Left renal cortex interstitium (tissue), 4 donors: ENCODE measurements at places on chromosomes 4 and X. TPM values are rescaled to one million over a fixed set of nuclear protein-coding genes. Genes with fewer than 3 reads are reported as not detected.

DNA sequence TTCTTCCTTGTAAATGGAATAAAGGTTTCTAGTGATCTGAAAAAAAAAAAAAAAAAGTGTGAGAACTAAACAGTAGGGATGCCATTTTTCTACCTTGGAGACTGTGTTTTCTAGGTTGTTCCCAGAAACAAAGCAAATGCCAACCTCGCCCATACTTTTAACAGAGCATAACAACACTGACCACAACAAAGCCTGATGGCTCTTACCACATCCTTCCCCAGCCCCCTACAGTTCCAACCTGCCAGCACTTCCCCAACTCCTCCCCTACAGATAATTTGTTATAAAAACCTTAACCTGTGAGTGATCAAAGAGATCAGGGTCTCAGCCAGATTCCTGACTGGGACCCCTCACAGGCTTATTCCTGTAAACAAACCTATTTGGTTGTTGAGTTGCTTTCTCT lies 940.0 kb downstream of the SH3BGRL start:
- no peak for DNase-seq

GRCh38 chr4:55125087-55125721 lies at the start of gene KDR:
TSS of gene KDR (minus strand) at chr4:55125595. CDS start at chr4:55125293, 302 bp downstream.
- DNase-seq = no peak

DNA sequence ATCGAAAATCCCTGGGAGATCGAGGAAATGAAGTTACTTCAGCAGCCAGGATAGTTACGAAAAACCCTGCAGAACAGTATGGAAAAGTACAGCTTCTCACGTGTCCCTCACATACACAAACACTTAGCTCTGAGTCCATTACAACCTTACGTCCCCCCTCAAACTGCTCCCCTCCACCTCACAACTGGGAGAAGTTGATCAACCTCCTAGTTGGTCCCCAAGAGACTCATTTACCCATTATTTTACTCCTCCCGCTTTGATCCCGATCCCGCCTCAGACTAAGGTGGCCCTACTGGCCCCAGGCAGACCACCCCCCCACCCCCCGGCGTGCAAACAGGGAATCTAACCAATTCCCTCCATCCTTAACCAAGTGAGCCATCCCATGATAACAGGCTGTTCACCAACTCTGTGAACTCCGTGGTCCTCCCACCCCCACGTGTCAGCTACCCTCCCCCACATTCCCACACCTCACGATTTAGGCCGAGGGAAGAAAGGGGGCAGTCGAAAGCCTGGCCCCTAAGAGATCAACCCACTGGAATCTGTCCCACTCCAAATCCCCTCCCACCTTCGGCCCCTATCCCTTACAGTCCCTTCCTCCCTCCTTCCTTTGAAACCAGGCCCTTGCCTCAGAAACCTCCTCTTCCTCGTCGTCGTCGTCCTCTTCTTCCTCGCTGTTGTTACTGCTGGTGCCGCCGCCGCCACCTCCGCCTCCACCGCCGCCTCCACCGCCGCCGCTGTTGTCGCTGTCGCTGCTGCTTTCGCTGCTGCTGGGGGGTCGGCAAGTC lies 755 bp downstream of the ANKRD17 start:
- peak; percentile 58 for DNase-seq

DNA sequence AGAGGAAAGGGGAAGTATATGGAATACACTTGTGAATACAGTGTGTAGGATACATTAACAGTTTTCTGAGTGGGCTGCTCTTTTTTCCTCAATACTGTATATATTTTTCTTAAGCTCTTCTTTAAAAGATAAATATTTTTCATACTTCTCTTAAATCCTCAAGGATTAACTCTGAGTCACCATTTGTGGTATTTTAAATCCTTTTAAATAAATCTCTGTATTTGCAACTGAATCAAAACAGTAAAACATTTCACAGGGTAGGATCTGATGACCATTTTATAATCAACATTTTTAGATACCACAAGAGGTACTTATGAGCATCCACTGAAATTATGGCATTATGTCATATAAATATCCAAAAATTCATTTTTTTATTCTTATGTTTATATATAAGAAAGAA lies 87.6 kb downstream of the GAB1 start:
- DNase-seq = no peak

DNA sequence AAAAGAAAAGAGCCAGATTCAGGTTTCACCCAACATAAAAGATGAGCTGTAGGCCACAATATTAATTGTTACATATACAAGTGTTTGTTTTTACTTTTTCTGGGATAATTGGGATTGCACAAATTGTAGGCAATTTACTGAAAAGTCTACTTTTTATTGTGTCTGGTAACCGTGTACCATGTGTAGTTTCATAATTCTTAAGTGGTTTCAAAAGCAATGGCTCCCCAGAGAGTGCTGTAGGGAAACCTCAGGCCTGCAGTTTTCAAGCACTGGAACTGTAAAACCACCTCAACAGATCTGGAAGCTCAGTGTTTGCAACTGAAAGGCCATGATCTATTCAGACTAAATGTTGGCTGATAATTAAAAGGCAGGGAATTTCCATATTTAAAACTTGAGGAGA lies 53.9 kb upstream of the MMAA start:
- no peak for DNase-seq

GRCh38 chrX:142680038-142680437 lies 345.7 kb upstream of the SPANXN4 start:
- no peak for DNase-seq

- DNase-seq = no peak
Measured at GRCh38 chr4:174107746-174108354, 175.6 kb downstream of the FBXO8 start.

- DNase-seq = no peak
Measured at GRCh38 chr4:73376976-73377375, 27.1 kb upstream of the ALB start.

GRCh38 chr4:54054501-54054900 lies 9.9 kb downstream of the CHIC2 start:
- DNase-seq = no peak

- DNase-seq = no peak
Measured at GRCh38 chr4:110271986-110272385, 73.6 kb upstream of the ELOVL6 start.

DNA sequence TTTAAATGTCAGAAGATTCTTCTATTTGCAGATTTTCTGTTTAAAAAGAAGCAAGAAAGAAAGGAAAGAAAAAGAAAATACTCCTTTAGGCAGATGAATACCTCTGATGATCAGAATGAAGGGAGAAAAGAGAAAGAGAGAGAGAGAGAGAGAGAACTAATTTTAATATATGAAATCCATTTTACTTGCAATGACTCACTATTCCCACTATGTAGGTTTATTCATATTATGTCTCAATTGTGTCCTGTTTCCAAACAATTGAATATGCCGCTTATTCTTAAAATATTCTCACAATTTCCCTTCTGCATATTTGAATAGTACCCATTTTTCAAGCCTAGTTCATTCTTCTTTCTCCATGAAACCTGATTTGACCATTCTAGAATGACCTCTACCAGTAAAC lies 11.7 kb downstream of the MEPE start:
- DNase-seq = no peak

DNA sequence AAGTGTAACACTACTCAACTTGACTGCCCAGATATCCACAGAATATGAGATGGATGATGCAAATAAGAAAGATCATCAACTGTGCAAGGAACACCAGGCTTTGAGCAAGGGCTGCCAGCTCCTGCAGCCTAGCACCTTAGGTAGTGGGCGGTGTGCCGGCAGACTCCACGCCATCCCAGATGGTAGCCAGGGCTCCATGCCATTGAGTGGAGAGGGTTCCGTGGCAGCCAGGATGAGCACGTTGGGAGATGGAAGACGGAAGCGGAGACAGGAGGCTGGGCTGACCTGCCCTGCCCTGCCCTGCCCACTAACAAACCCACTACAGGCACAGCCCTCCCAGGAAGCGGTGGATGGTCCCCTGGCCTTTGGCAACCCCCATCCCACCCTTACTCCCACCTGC lies 51.9 kb downstream of the TMPRSS11F start:
- DNase-seq = no peak

Gene GNRHR
- polyA plus RNA-seq = 1.1 TPM

Gene GYG2
- 17.4 TPM for polyA plus RNA-seq

Gene SPANXN3
- polyA plus RNA-seq = not detected
